ENCODE measurements at places on chromosomes 2 and 18.

GRCh38 chr2:146978577-146979555 lies 866.0 kb upstream of the ACVR2A start:
- no peak for DNase-seq

GRCh38 chr2:143121079-143121478 lies 8.1 kb upstream of the ARHGAP15 start:
- no peak for DNase-seq

DNA sequence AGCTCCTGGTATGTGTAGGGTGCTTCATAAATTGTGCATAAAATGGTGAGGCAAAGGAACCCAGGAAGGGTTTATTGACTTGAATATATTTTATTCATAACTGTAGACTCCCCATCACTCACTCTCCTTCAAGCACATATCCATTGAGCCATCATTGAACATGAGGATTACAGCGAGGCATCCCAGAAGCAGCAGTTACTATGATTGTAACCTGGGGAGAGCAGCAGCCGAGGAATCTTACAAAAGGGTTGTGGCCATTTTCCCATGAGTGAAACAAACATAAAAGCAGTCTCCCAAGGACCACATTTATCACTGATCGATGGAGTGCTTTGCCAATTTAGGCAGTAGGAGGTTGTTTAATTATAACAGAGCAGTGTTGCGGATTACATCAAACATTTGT lies 183.4 kb downstream of the NCK2 start:
- no peak for DNase-seq

- no peak for DNase-seq
These were observed 59.4 kb downstream of the STK39 start for GRCh38 chr2:168188002-168188401.

DNA sequence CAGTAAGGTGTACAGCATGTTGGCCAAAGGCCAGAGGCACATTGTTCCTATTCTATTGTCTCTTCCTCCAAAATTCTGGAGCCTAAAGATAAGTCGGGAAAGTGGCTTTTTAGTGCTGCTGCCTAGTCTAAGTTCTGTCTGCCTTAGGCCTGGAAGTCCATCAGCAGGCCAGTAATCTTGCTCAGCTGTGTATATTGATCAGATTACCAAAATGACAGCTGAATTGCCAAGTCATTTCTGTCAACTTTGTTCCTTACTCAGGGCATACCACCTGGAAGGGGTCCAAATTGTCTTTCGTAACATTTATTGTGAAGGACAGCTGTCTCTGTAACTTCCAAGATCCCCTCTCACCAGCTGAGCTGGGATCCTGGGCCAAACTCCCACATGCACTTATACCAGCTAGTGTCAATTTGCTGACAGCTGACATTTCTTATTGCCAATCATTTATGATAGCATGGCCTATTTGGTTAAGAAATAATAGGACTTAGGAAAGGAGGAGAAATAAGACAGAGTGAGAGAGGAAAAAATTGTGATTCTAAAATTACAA lies 116.8 kb upstream of the FSHR start:
- no peak for DNase-seq

GRCh38 chr2:239401881-239402233 lies 1.0 kb upstream of the HDAC4 start:
- no peak for DNase-seq

GRCh38 chr2:201254081-201254730 lies 6.1 kb upstream of the CASP8 start:
- no peak for DNase-seq

DNA sequence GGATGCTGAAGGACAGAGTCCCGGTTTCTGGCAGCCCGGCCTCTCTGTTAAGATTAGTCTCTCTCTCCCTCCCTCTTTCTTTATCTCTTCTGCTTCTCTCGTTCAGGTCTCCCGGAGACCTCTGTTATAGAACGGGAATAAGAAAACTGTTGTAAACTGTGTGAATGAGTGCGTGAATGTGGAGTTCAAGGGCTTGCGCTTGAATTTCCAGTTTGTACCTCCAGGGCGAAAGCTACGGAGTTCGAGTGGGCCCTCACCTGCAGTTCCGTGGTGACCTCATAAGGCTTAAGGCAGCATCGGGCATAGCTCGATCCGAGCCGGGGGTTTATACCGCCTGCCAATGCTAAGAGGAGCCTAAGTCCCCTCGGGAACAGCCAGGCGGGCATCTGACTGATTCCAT lies 26.4 kb downstream of the SKA1 start:
- no peak for DNase-seq

DNA sequence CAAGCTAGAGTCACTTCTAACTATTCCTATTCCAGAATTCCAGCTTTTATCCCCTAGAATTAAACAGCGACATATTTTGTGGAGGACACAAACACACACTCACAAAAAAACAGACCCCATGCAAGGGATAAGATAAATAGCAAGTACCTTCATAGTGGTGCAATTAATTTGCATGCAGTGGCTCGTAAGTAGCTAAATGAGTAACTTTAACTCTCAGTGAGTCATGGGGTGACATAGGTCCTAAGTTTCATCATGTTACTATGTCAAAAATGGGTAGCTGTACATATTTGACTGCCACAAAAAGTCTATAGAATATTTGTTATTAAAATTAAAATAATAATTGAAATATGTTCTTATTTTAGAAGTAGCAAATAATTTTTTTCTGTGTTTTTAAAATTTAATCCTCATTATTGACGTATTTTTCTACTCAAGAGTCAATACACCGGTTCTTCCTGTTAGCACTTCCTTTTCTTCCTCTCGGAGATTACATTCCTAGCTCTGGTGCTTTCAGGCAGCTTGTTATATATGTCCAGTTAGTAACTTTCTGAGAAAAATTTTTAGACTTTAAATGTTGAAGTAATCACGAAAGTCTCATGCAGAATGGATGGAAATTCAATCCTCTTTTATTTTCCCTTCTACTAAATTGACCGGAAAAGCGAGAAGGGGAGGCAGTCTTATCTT lies 247.0 kb downstream of the KCNH7 start:
- no peak for DNase-seq

- no peak for DNase-seq
These were observed 30.9 kb upstream of the RPL31 start for GRCh38 chr2:100971221-100971620.

Data from hepatocyte (in vitro differentiated cells).